Motor neuron (in vitro differentiated cells): ENCODE measurements at places on chromosomes 2 and 18. TPM values are rescaled to one million over a fixed set of nuclear protein-coding genes. Genes with fewer than 3 reads are reported as not detected.

The CROCC2 gene
- total RNA-seq, result 0.63 TPM in 1 of 2 replicates, not detected in the other

The TRIM43 gene
- 0.31 TPM in 1 of 2 replicates, not detected in the other for total RNA-seq

DNA sequence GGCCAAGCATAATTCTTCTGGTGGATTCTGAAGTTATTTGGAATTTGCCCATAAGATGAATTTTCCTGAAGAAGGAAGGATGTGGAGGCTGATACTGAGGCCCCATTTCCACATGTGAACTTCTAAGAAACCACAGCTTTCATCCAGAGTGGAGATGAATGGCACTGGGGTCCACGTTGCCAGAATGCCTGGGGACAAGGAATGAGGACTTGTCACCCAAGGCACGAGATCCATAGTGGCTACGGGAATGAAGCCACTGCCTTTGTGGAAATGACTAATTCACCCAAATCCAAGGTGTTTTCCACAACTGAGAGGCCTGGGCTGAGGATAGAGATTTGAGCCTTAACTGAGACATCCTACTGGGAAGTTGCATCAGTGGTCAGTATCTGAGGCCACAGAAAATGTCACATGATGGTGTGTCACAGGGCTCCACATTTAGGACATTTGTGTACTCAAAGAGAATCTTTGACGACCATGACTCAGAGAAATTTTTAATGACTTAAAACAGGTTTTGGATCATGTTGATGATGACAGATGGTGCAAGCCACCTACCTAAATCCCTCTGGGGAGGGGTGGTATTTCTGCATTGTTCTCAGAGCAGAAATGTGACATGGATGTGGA is 286.1 kb downstream of the SOX11 start:
- no peak for ATAC-seq

The RSAD2 gene
- 0.94 and 1.8 TPM in 2 replicates for total RNA-seq

The PUS10 gene
- total RNA-seq, result 10.2 and 12.8 TPM in 2 replicates

DNA sequence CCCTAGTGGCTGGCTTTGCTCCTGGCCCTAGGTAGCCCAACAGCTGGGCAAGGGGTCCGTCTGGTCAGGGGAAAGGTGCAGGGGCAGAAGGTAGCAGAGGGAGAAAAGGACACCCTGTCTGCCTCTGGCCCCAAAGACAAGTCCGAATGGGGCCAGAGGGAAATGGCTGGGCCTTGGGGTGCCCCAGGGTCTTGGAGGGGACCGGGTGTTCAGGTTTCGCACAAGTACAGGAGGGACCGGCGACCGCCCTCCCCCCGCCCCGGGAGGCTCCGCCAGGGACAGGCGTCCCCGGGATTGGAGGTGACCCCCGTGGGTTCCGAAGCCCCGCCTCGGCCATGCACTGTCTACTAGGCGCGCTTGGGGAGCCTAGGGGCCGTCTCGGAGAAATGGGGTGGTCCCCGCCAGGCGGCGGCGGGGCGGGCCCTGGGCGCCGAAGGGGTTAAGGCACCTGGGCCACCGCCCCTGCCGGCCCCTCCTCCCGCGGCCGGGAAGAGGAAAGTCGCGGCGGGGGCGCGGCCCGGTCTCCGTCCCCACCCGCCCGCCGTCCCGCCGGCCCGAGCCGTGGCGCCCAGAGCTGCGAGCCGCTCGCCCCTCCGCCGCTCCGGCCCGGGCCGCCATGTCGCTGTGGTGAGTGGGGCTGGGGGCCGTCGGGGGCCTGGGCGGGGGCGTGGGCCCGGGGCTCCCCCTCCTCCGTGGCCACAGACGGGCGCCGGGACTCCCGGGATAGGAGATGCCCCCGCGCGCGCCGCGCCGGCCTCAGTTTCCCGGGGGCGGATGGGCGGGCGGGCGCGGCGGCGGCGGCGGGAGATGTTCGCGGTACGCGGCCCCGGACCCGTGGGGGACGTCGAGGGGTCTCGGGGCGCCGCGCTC is at the start of gene B3GNT7:
Gene B3GNT7, plus strand, starts transcription at position 523 of the 870 bp plus-strand sequence. Its CDS starts 94 bp downstream, at position 617.
- peak; percentile 41 for ATAC-seq

The VWC2L gene
- 0.05 and 0.25 TPM in 2 replicates for total RNA-seq

DNA sequence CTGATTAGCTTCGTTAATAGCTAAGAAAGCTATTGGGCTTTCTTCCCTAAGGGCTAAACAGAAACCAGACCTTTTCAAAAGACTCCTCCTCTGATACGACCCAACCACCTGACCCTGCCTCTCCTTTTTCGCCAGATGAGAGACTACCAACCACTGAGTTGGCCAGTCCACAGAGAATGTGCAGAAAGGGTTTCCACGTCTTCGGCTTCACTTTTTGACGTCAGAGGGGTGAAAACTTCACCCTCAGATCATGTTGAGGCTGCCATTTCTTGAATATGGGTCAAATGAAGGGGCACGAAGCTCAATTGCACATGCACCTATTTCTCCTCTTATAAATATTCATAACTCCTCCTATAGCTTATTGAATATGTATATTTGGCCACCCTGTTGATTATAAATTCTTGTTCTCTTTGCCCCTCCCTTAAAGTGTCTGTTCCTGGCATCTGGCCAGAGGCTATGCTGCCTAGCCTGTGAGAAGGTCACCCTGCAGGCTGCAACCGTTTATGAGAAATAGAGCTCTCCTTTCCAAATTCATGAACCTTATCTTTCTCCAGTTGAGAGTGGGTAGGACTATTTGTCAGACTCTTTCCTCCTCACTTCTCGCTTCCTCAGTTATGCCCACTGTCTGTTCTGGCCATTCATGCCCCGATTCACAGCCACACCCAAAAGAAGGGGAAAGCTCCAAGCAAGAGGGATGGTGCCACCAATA is 301.6 kb downstream of the STK39 start:
- ATAC-seq, result peak; percentile 17

DNA sequence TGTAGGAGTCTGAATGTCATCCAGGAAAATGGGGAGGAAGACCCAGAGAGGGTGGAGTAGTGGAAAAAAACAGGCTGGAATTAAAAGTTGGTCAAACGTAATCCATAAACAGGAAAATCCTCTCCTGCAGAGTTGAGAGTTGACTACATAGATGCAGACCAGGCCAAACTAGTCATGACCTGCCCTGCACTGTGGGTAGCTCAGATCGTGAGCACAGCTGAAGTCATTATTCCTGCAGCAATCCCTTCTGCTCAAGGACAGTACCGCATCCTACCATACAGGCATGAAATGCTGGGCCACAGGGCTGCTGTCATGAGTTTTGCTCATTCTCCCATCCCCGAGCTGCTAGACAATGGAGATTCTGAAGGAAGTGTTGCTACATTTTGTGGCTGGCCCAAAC is 352.2 kb downstream of the EN1 start:
- no peak for ATAC-seq

DNA sequence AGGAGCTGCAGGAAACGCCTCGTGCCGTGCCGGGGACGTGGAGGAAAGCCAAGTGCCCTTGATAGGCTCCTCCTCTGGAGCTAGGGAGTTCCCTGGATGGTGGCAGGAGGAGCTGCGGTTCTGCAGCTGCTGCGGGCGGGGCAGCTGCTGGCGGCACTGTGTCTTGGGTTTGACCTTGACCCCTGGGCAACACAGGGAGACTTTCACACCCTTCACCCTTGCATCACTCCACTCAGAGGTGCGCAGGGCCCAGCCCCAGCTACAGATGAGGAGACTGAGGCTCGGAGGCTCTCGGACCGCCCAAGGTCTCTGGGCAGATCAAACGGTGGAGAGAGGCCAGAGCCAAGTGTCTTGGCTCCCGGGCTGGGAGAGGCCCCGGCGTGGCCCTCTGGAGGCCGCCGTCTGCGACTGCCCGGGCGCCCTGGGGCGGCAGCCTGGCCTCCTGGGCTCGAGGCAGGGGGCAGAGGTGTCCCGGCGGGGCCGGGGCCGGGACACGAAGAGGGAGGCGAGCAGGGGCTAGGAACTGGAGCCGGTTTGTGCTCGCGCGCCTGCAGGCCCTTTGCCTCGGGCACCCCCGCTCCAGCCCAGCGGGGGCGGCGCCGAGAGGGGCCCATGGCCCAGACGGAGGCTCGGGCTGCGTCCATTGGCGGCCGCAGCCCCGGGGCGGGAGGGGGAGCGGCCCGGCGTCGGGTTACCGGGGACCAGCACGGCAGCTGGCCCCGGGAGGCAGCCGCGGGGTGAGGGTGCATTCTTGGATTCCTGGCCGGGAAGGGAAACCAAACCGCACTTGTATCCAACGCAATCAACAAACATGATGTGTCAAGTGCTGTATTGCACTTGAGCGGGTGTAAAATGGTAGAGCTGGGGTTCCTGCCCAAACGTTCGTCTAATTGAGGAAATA is 129.6 kb upstream of the SLC1A4 start:
- ATAC-seq, result peak; percentile 90

The CCDC141 gene
- 0.19 and 0.21 TPM in 2 replicates for total RNA-seq

The NETO1 gene
- total RNA-seq, result 0.35 TPM in 1 of 2 replicates, not detected in the other
